NCI-H1436 (cell line): ENCODE measurements at places on chromosomes 3 and 15.

- DNase-seq: no peak
Measured at GRCh38 chr3:101886626-101887025, 37.3 kb downstream of the NFKBIZ start.

DNA sequence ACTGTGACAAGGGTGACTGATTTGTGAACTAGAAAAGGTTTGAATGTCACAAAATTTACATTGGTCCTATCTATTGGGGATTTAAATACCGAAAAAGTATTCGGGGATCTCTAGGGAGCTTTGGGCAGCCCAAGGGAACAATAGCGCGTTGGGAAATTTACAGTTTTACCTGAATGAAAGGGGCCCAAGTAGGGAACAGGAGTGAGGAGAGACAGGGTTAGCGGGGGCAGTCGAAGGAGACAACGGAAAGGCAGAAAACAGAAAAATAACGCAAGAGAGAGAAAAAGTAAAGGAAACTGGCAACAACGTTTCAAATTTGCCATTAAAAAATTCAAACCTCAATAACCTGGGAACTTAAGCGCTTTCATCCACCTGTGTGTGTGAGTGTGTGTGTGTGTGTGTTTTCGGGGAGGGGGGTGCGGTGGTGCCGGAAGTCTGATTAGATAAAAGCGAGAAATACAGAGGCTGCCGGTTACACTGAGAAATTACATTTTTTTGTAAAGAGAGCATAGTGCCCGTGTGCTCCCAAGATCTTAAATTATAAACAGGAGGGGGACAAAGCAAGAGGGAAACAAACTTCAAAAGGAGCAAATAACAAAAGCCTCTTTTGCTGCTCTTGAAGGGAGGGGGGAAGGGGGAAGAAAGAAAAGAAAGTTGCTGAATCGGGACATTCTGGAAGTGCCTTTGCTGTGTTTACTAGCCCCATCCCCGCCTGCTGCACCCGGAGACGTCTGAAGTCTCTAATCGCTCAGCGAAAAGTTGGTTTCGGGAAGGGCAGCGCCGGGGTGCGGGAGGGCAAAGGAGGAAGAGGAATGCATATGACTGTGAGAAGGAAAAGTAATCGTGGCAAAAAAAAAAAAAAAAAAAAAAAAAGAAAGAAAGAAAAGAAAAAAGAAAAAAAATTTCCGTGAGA is 721 bp upstream of the ZIC1 start:
- no peak for DNase-seq

- DNase-seq: no peak
Measured at GRCh38 chr15:29045717-29046116, 159.9 kb downstream of the APBA2 start.

- DNase-seq: no peak
Measured at GRCh38 chr15:72269739-72270138, 2.6 kb downstream of the PARP6 start.

- DNase-seq: no peak
Measured at GRCh38 chr3:8113626-8114025, 388.0 kb upstream of the LMCD1 start.
